ENCODE measurements at places on chromosomes 1 and 21.

GRCh38 chr1:85502625-85503083, 37.7 kb upstream of the DDAH1 start:
- no peak for DNase-seq

GRCh38 chr1:39214998-39215873, 10.7 kb downstream of the MACF1 start:
- DNase-seq, result no peak

GRCh38 chr1:205576011-205576410, 55.8 kb downstream of the ELK4 start:
- no peak for DNase-seq

DNA sequence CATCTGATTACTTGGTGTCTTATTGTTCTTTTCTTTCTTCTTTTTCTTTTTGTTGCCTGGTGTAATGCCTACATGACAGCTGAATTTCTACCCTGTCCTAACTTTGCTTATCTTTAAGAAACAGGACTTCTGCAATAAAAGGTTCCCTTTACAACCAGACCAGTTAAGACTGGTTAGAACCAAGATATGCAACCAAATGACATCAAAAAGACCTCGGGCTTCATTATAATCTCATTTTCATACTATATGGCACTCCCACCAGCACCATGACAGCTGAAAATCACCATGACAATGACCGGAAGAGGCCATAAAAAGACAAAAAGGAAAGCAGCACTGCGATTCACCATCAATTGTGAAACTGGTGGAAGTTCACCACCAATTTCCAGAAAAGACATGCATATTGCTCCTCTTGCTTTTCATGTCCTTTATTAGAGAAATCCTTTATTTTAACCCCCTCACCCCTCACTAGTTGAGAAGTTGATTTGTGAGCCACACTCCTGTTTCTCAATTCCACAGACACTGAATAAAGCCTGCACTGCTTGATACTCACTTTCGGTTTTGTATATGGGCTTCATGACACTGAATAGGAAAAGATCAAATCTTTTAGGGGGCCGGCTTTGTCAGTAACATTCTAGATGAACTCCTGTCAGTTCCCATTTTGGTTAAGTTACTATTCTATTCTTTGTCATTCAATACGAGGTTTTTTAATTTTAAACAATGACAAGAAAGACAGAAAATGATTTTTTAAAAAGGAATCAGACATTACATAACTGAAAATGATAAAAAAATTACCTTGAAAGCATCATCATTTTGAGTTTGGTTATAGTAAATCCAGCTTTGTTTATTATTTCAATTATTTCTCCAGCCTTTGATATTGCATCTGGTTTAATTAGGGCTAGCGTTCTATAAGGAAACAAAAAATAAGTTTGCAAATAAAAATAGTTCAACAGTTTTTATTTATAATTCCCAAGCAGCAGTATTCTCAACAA, 58.1 kb downstream of the NME7 start:
- DNase-seq, result no peak

Measured in dorsolateral prefrontal cortex (tissue), 122 donors.